ENCODE measurements at places on chromosomes 2 and 18.

GRCh38 chr18:3114026-3114425 is 101.1 kb upstream of the LPIN2 start:
- DNase-seq = no peak

- no peak for DNase-seq
Measured at GRCh38 chr2:239865059-239865639, 160.0 kb downstream of the NDUFA10 start.

GRCh38 chr2:96923810-96924774 is 54.2 kb upstream of the SEMA4C start:
- peak; percentile 7 for DNase-seq

- peak; percentile 24 for DNase-seq
Measured at GRCh38 chr2:230908595-230909191, 16.3 kb downstream of the GPR55 start.

DNA sequence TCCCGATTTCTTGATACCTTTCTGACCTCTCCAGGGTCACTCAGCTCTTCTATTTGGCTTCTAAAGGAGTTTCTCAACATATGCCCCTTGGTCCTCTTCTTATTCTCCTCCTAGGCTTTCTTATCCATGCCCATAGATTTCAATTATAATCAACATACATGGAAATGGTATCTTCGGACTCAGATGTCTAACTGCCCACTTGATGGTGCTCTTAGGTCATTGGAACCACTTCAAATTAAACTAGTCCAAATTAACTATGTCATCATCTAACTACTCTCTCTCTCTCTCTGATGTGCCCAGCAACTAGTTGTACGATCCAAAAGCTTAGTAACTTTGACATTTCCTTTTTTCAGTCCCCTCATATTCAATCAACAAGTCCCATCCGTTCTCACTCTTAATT is 43.2 kb upstream of the GPR75 start:
- DNase-seq = no peak

DNA sequence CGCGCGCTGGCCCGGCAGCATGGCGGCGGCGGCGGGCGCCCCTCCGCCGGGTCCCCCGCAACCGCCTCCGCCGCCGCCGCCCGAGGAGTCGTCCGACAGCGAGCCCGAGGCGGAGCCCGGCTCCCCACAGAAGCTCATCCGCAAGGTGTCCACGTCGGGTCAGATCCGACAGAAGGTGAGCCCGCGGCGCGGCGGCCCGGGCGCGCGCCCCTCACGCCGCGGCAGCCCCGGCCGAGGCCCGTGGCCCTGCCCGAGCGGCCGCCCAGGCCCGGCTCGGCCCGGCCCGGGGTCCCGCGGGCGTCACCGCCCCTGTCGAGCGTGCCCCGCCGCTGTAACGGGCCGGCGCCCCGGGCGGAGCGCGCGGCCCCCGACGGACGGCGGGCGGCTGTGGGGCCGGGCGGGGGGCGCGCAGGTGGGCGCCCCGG is 218 bp downstream of the DGKD start:
- DNase-seq = no peak

DNA sequence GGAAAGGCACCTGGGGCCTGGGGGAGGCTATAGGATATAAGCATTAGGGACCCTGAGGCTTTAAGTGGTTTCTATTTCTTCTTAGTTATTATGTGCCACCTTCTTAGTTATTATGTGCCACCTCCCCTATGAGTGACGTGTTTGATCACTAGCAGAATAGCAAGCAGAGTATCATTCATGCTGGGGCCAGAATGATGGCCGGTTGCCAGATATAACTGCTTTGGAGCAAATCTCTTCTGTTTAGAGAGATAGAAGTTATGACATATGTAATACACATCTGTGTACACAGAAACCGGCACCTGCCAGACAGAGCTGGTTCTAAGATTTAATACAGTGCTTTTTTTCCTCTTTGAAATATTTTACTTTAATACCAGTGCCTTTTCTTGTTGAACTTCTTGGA is 29.4 kb downstream of the LIPG start:
- no peak for DNase-seq

DNA sequence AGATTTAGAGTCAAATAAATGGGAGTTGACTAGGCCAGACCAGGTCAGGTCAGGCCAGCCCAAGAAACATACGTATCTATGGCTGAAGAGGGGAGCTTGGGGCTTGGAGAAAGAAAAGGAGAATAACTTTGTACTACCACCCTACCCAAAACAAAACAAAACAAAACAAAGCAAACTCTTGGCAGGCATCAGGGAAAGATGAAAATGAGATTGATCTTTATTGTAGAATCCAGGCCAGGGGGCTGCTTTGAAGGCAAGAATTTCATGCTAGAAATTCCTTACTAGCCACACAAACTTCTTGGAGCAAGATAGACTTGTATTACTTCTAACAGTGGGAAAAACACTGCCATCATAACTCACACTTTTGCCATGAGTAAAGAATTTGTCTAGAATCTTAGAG is 26.2 kb downstream of the QPCT start:
- no peak for DNase-seq

GRCh38 chr2:184534986-184535385 is 63.3 kb upstream of the ZNF804A start:
- no peak for DNase-seq

GRCh38 chr18:72246076-72246475 is 298.1 kb downstream of the CBLN2 start:
- no peak for DNase-seq
